Inflammatory macrophage (primary cell): ENCODE measurements at places on chromosomes 7 and 10.

- no peak for DNase-seq
These were observed 13.2 kb upstream of the AOC1 start for GRCh38 chr7:150838965-150839650.

DNA sequence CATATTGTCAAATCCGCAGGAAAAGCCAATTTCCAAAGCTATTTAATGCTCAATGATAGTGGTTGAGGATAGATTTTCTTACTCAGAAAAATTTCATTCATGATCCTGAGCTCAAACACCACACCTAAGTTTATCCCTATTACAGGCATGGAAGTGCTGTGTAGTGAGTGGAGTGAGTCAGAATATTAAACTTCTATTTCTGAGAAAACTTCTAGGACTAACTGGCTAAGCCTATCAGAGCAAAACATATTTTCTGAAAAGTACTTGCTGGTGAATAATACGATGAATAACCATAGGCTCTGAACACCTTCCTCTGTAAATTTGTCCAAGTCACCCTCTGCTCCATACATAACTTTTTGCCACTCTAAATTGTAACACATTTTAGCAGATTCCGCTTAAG lies 221.5 kb downstream of the SUGCT start:
- DNase-seq: no peak

- DNase-seq: no peak
These were observed 67.5 kb downstream of the C1GALT1 start for GRCh38 chr7:7249814-7250213.

DNA sequence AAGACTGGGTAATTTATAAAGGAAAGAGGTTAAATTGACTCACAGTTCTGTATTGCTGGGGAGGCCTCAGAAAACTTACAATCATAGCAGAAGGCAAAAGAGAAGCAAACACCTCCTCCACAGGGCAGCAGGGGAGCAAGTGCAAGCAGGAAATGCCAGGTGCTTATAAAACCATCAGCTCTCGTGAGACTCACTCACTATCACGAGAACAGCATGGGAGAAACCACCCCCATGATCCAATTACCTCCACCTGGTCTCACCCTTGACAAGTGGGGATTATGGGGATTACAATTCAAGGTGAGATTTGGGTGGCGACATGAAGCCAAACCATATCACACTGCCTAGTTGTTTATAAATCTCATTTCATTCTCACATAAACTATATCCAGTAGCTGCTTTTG lies 28.0 kb upstream of the CPN1 start:
- no peak for DNase-seq

GRCh38 chr10:16662923-16663322 lies 141.2 kb upstream of the C1QL3 start:
- DNase-seq: no peak

DNA sequence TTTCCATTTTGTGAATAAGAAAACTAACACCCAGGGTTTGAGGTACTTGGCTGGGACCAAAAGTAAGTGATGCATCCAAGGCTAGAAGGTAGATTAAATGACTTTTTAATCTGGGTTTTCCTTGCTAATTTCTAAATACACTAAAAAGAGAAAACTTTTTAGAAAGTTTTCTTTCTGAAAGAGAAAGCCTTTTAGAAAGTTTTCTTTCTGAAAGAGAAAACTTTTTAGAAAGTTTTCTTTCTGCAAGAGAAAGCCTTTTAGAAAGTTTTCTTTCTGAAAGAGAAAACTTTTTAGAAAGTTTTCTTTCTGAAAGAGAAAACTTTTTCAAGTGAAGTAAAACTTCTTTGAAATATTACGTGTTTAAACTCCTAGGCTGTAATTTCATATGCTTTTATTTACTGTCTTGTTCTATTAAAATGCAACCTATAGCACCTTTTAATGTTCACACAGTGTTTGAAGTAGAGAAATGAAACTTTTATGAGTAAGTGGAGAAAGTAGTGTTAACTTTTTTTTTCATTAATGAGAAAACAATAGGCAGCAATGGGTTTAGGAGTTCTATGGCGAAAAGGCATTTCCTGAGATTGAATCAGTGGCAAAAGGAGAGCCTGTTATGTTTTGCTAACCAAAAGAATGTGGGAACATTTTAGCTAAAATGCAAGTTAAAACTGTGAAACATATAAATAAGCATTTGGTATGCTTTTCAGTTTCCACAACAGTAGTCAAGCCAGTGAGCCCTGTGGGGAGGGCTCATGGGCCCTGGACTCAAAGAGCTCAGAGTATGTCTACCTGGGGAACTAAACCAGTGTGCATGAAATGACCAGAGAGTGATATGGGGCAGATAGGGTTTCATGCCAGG lies 103.7 kb downstream of the RBM20 start:
- DNase-seq: no peak
